Bronchial epithelial cell (primary cell): ENCODE measurements at places on chromosomes 2 and 18. TPM values are rescaled to one million over a fixed set of nuclear protein-coding genes. Genes with fewer than 3 reads are reported as not detected.

DNA sequence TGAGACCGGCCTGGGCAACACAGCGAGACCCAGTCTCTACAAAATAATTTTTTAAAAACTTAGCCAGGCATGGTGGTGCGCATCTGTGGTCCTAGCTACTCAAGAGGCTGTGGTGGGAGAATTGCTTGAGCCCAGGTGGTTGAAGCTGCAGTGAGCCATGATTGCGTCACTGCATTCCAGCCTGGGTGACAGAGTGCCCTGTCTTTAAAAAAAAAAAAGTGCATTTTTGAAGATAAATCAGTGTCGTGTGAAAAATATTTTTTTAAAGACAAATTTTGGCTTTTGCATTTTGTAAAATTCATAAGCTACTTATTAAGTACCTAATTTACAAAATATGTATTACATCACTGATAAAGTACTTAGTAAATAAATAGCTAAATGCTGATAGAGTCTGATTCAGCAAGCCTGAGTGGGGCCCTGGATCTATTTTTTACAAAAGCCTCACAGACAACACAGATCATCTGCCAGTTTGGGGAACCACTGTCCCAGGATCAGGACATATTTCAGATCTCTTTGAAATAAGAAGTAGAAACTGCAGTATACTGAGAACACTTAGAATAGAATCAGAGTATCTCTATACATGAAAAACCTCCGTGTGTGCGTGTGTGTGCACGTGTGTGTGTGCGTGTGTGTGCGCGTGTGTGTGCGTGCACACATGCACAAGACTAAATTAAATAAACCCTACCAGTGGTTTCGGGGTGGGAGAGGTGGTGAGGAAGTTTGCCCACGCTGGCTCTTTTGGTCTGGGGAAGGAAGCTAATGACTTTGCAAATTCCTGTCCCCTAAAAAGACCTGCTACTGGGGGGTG, 61.6 kb downstream of the AAK1 start:
- DNase-seq, result peak; percentile 64

GRCh38 chr2:111706481-111707001, 177.5 kb downstream of the ANAPC1 start:
- no peak for DNase-seq

GRCh38 chr2:103152556-103152955, 390.7 kb downstream of the TMEM182 start:
- DNase-seq, result no peak

DNA sequence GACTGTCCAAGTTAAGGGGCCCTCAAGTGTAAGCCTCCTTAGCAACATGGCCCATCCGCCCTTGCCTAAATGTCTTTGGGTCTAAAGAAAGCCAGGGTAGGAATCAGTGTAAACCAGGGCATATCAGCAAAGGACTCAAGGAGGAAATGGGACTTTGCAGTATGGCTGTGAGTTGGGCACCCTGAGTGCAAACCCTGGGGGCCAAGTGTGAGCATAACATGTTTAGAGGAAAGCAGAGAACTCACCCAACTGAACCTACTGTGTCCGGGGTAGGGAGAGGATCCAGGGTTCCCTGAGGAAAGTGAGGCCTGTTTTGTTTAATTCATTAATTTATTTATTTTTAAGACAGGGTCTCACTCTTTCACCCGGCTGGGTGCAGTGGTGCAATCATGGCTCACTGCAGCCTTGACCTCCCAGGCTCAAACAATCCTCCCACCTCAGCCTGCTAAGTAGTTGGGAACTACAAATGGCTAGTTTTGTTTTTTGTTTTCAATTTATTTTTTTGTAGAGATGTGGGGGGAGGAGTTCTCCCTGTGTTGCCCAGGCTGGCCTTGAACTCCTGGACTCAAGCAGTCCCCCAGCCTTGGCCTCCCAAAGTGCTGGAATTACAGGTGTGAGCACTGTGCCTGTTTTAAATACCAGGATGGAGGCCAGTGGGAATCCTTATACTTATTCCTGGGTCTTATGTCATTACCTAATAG, 51.0 kb upstream of the ACTR3 start:
- no peak for DNase-seq

DNA sequence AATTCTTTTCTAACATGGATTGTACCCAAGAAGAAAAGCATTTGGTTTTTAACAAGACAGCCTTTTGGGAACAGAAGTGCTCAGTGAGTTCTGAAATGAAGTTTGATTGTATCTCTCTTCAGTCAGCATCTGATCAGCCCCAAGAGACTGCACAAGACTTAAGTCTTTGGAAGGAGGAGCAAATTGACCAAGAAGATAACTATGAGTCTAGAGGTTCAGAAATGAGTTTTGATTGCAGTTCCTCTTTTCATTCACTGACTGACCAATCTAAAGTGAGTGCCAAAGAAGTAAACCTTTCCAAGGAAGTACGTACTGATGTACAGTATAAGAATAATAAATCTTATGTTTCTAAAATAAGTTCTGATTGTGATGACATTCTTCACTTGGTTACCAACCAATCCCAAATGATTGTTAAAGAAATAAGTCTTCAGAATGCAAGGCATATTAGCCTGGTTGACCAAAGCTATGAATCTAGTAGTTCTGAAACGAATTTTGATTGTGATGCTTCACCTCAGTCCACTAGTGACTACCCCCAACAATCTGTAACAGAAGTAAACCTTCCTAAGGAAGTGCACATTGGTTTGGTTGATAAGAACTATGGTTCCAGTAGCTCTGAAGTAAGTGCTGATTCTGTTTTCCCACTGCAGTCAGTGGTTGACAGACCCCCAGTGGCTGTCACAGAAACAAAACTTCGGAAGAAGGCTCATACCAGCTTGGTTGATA, 31.2 kb downstream of the ZDBF2 start:
- no peak for DNase-seq

DNA sequence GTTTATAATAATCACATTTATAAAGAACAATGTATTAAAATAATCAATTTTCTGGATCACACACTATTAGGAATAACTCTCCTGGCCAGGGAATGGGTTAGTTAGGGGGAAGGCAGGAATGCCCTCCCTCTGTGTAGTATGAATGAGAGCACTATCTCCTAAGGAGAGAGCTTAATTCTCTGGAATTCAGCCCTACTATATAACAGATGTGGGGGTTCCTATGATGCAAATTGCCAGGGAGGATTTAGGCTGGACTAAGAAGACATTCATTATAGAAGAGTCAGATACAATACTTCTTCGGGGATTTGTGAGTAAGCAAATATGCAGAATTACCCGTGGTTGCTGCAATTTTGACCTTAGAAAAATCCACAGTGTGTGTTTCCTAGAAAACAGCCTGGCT, 250.1 kb upstream of the VRK2 start:
- DNase-seq, result no peak

DNA sequence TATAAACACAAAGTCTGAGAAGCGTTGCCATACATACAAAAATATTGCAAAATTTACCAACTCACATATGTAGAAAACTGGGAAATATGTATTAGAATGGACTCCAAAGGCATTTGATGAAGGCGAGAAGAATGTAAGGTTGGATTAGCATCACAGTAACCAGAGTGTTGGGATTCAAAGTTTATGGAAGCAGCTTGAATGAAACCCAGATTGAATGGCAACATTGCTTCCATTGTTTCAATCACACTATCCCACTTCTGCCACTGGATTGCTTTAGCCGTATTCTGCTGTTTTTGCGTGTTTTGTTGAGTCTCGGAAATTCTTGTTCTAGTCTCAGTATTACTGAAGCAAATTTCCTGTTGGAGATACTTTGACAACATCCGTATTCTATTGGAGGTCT, 609.0 kb upstream of the LRATD1 start:
- DNase-seq, result no peak

GRCh38 chr2:216775043-216775453, 79.7 kb upstream of the IGFBP5 start:
- peak; percentile 80 for DNase-seq

DNA sequence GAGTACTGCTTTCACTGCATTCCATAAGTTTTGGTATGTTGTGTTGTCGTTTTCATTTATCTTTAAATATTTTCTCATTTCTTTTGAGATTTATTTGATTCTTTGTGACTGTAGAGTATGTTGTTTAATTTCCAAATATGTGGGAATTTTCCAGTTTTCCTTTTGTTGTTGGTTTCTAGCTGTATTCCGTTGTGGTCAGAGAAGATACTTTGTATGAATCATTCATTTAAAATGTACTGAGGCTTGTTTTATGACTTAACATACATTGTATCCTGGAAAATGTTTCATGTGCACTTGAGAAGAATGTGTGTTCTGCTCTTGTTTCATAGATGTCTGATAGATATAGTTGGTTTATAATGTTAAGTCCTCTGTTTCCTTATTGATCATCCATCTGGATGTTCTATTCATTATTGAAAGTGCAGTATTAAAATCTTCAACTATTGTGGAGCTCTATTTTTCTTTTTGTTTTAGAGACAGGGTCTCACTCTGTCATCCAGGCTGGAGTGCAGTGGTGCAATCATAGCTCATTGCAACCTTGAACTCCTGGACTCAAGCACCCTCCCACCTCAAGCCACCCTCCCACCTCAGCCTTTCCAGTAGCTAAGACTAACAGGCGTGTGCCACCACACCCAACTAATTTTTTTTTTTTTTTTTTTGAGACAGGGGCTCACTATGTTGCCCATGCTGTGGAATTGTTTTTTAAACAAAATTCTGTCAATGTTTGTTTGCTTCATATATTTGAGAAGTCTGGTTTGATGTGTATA, 96.8 kb downstream of the TAF4B start:
- DNase-seq, result peak; percentile 39

DNA sequence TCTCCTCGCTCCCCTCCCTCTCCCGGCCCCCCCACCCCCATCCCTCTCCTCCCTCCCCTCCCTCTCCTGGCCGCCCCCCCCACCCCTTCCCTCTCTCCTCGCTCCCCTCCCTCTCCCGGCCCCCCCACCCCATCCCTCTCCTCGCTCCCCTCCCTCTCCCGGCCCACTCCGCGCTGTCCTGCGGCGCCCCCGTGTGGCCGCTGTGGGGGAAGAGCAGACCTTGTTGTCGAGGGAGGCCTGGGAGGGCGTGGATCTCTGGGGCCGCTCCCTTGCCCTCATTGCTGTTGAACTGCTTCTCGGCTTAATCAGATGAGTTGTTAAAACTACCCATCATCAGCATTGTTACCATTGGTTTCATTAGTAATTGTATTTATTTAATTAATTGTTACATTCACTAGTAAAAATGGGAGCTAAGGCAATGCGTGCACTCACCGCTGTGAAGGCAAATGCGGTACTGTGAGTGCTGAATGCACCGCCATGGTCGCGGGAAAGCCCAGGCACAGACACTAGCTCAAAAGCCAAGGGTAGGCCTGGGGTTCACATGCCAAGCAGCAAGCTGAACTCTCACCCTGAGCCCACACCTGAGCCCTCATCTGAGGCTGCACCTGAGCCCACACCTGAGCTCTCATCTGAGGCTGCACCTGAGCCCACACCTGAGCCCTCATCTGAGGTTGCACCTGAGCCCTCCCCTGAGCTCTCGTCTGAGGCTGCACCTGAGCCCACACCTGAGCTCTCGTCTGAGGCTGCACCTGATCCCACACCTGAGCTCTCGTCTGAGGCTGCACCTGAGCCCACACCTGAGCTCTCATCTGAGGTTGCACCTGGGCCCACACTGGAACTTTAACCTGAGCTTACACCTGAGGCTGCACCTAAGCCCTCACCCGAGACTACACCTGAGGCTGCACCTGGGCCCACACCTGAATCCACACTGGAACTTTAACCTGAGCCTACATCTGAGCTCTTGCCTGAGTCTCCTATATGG, 8.8 kb downstream of the RTP5 start:
- DNase-seq, result no peak

DNA sequence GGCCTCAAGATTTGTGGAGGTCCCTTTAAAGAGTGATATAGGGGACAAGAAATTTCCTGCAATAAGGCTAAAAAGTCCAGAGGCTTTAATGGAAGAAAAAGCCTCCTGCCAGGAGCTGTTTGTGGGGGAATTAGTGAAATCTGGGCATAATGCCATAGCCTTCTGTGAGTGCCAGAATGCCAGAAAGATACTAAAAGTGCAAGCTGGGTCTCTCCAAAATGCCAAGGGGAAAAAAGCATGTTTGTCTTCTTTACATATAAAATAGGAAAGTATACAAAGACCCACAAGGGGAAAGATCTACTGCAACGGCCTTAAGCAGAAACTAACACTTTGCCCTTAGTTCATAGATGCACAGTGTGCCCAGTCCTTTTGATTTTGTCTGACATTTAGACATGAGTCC, 647.7 kb upstream of the ZNF804A start:
- no peak for DNase-seq

GRCh38 chr2:31504311-31504710, 76.4 kb downstream of the SRD5A2 start:
- no peak for DNase-seq

- no peak for DNase-seq
Measured at GRCh38 chr2:115649731-115650130, 1207.3 kb downstream of the DPP10 start.

GRCh38 chr2:3500326-3500899, 18.9 kb downstream of the ADI1 start:
- DNase-seq, result no peak

DNA sequence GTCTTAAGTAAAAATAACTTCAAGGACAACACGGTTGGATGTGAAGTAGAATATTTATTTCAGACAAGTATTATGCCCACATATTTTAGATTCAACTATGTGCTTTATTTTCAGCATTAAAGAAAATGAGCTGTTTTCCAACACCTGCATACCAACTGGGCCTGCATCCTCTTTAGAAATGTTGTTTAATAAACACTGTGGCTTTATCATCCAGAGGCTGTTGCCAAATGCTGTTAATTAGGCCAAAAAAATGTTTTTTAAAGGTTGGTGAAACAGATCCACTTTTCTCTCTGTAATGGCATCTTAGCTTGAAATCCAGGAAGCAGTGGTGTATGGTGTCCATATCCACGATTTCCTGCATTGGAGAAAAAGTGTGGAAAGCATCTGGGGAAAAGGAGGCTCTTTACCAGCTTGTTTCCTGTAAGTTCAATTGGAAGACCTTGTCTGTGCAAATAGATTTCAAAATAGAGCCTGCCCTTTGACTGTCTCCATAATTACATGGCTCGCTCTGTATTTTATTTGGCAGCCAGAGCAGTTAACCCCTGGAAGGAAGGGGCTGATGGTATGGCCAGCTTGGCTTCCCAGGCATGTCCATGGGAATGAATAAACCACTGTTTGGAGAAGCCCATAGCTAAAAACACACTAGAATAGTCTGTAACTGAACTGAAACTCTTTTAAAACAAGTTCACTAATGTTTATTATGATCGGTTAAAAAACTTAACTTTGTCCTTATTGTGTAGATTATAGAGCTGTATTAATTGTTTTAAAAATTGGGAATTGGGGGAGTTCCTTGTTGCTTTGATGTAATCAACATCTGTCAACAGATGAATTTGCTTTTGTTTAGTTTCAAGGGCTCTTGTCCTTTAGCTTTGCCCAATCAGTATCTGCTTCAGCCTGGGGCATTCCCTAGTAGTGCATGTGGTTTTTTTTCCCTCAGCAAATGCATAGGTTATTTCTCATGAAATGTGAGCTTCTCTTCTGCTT, 33.0 kb upstream of the DLX1 start:
- no peak for DNase-seq

- DNase-seq, result no peak
Measured at GRCh38 chr2:98378196-98378595, 31.9 kb downstream of the CNGA3 start.

GRCh38 chr2:109663721-109664120, 49.6 kb downstream of the SOWAHC start:
- DNase-seq, result peak; percentile 98

The IL1RN gene
- 71.9 and 113 TPM in 2 replicates for total RNA-seq

The TXNDC2 gene
- under 0.01 TPM in 1 of 2 replicates, not detected in the other for total RNA-seq

The PROKR1 gene
- total RNA-seq, result not detected in 2 replicates

The RSAD2 gene
- 0.51 and 0.53 TPM in 2 replicates for total RNA-seq

The PUS10 gene
- 5.9 and 6.1 TPM in 2 replicates for total RNA-seq

The TCF23 gene
- under 0.01 TPM in 1 of 2 replicates, not detected in the other for total RNA-seq

The ITPRIPL1 gene
- 1.6 and 2.6 TPM in 2 replicates for total RNA-seq
